ENCODE measurements at places on chromosomes 2 and 18.
A peak's percentile ranks its signal among the peaks of the same experiment; 100 is the strongest.

GRCh38 chr18:79962311-79962710 lies 2.1 kb upstream of the HSBP1L1 start:
- no peak for DNase-seq

GRCh38 chr2:234630801-234631261 lies 133.9 kb upstream of the ARL4C start:
- peak; percentile 56 for DNase-seq

DNA sequence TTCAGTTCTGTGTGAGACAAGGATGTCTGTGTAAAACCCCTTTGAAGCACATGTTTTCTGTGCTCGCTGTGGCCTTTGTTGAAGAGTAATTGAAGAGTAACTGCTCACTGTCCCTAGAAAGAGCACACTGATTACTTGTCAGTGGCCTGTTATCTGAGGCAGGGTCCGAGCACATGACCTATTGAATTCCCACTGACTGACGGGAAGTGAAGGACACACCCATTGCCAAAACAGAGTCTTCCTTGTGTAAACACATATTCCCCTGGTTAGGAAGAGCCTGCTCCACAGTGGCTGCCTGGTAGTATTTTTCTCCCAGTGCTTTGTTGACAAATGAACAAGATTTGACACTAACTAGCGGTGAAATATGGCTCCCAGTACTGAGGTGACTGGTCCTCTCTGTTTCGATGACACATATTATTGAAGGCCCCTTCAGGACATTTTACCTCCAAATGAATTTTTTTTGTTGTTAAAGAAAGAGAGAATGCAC lies 148.5 kb upstream of the GYPC start:
- peak; percentile 33 for DNase-seq

DNA sequence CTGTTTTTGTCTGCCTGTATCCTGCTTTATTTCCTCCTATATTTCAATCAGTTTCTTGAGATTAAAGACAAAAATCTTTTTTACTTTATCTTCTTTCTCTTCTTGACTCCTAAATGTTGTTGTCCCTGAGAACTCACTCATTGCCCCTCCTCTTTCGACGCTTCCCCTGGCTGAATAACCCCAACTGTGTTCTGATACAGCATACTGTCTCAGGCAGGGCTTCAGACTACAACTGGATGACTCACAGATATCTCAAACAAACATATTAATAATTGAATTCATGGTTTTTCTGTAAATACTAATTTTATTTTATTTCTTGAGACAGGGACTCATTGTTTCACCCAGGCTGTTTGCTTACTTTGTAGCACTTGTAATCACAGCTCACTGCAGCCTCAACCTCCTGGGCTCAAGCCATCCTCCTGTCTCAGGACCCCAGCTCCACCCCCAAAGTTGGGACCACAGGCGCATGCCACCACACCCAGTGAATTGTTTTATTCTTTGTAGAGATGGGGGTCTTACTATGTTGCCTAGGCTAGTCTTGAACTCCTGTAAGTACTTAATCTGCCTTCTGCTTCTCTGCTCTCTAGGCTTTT lies 9.4 kb downstream of the ITGAV start:
- DNase-seq: no peak

GRCh38 chr2:9655441-9656269 lies 24.9 kb upstream of the YWHAQ start:
- DNase-seq: no peak

- no peak for DNase-seq
Observed at GRCh38 chr2:74982577-74982976, 24.1 kb downstream of the POLE4 start.

GRCh38 chr2:205984381-205984780 lies 101.6 kb downstream of the INO80D start:
- no peak for DNase-seq

- DNase-seq: no peak
Observed at GRCh38 chr18:11661430-11661829, 27.6 kb upstream of the GNAL start.

- no peak for DNase-seq
Observed at GRCh38 chr18:7803956-7804469, 236.9 kb downstream of the PTPRM start.

DNA sequence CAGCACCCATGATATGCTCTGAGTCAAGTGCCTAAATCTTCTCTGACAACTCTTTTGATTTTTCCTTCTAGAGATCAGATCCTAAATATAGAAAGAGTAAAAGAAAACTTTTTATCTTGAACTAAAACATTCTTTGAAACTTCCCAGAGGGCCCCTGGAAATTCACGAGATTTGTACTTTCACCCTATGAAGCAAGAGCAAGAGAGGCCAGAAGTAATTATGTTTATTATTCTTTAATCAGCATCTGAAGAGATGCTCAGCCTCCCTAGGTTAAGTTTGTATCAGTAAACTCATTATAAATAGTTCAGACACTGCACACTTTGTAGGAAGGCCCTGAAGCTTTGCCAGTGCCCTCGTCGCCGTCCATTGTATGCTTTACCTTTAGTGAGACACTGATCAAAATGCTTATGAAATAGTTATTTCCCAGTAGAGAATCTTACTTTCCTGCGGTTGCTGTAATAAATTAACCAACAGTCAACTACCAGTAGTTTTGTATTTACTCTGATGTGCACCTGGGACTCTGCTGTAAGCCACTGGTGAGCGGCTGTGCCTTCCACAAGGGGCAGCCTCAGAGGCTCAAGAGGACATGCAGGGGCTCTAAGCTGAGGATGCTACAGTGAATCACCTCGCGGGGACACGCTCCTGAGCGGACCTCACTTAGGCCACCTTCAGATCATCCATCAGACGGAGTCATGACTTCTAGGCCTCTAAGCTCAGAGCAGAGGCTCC lies 71.9 kb downstream of the BIN1 start:
- no peak for DNase-seq

DNA sequence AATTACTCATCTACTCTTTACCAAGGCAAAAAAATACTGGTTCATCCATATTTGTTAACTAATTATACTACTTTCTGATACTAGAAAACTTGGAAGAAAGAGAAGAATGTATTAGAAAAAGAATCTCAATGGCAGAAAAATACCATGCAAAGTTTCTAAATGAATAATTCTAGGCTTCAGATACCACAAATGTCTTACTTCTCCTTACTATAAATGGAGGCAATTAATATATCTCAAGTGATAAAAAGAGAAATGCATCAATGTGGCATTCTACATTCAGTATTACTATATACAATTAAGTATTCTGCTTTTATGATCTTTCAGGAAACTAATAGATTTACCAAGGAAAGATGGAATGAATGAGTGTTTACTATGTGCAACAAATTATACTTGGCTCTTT lies 85.5 kb downstream of the ITSN2 start:
- no peak for DNase-seq

DNA sequence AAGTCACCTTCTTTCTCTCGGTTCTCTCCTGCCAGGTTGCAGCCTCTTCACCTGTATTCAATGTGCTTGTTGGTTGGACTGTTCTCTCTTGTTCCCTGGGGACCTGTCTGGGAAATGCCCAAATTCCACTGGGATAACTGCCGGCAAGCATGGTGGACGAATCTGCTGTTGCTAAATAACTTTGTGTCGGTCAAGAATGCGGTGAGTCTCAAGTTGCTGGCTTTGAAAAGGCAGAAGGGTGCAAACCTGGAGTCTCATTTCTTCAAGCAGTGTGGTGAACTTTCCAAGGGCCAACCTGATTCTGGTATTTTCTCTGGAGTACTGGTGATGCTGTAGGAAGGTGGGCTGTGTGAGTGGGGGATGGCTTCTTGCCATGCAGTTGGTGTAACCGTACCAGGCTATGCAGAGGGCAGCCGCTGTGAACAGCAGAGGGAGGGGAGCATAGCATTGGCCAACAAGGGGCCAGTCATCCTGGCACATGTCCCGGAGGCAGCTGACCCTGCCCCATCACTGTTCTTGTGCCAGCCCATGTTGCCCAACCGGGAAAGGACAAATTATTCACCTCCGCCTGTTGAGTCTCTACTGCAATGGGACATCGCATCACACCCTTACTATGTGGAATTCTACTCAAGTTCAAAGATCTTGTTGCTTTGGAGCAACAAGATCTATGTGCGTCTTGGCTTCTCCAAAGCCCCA lies 88.1 kb upstream of the SEC11C start:
- no peak for DNase-seq

DNA sequence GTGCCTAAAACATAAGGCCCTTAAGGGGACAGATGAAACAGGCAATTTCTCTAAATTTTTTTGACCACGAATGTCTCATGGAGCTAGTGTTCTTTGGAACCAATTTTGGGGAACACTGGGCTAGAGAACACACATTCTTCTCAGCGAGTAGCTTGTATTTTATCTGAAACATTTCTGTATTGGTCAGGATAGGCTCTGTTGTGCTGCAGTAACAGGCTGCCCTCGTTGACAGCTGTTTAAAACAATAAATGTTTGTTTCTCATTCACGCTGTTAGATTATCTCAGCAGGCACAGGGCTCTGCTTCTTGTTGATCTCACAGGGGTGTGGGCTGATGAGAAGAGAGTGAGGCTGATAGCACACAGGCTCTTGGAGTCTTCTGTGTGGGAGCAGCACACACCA lies 105.3 kb downstream of the SH3RF3 start:
- DNase-seq: no peak

DNA sequence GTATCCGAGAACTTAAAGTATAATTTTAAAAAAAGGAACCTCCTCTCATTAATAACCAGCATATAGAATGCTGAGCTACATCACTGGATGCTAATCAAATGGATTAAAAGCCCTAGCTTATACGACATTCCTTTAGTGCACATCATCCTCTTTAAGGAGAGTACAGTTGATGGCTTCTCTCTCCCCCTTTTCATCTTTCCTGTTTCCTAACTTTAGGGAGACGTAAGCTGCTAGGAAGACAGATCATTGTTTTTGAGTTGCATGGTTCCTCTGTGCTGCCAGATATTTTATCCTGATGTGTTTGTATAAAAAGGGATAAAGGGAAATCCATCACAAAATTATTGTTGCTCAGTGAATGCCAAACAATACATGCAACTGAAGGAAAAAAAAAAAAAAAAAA lies 94.2 kb downstream of the SLC8A1 start:
- no peak for DNase-seq

DNA sequence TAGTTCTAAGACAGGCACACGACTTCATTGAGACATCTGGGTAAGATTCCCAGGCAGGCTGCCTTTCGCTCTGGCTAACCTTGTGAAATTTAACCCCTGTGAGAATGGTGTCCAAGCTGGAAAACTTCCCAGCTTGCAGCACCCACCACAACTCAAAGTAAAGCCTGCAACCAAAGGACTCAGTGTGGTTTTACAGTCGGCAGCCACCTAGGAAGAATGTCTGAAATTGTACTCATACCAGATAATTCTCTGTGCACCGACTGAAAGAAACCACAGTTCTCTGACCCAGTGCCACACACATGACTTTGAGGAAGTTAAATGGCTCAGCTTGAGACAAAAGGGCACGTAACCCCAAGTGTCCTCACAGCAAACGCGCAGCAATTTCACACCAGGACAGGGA lies 125.7 kb downstream of the RBMS1 start:
- no peak for DNase-seq

DNA sequence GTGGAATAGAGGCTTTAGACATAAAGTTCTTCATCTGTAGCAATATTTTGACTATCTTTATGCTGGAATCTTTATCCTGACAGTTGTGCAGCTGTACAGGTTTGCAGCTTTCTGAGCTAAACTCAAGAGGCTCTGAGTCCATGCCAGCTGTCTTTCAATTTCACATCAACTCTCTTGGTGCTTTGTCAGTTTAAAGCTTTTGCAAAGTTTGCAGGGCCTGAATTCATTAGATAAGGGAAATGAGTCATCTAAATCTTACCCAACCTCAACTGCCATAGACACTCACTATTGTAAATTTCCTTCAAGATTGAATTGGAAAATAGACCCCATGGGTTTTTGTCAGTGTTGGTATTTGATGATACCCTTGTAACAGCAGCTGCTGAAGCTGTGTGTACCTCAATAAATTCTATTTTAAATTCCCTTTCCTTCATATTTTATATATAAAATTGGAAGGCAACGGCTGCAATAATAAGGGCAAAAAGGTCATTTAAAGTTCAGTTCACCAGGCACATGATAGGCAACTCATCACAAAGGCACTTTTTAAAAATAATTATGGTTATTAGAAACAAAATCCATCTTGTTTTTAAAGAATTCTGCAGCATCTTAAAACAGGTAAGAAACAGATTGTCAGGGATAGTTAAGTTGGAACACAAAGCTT lies 169.9 kb upstream of the SLC39A10 start:
- DNase-seq: no peak

- DNase-seq: no peak
Observed at GRCh38 chr2:54394392-54394791, 61.7 kb upstream of the SPTBN1 start.

- DNase-seq: no peak
Observed at GRCh38 chr18:35912332-35912731, 60.1 kb upstream of the RMP24 start.

DNA sequence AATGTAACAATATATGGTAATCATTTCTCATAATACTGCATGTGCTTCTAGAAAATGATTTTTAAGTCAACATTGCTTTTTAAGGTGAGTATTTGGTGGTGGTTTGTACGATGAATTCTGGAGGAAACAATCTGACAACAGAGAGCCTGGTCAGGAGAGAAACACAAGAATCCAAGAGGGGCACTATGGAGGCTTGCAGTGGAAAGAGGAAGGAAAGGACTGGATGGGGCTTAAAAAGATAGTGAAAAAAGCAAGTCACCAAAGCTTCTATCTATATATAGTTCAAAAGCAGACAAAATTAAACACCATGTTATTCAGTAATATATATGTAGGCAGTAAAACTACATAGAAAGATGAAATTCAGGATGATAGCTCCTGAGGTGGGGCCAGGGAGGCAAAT lies 109.4 kb upstream of the SERTAD2 start:
- no peak for DNase-seq

DNA sequence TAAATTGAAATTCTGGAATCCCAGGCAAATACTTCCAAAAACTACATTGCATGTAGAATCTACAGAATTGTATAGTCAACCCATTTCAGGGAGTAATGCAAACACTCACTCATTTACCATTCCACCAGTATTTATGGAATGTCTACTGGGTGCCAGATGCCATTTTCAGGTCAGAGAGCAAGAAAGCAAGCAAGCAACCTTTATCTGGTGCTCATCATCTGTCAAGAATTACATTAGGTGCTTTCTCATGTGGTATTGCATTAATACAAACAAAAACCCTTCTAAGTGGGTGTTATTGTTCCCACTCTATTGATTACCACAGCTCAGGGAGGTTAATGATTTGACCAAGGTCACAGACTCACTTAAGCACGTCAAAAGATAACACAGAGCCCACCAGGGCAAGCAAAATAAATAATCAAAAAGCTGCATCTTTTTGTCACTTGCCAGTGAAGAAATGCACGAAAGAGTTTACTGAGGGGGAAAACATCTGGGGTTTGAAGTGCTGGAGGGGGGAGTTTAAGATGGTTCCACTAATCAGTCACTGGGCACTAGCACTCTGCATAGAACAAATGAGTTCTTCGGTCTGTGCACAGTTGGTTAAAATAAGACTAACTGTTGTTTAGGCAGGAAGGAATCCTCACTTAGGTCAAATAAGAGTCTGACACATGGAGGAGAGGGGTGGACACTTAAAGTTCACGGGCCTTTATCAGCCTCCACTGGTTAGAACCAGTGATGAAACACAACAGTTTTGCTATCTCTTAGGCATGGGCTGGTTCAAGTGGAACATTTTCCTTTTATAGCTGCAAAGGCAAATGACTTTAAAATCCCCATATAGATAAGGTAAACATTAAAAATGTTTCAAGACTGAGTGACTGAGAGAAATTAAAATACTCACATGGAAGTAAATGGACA lies 208.8 kb downstream of the CDH2 start:
- DNase-seq: no peak

Data from renal pelvis (tissue), 12 donors.